ENCODE measurements at places on chromosomes 16 and 17. TPM values are rescaled to one million over a fixed set of nuclear protein-coding genes. Genes with fewer than 3 reads are reported as not detected.

ANKS4B gene
- not detected for total RNA-seq

WNT9B gene
- total RNA-seq = not detected

CHST4 gene
- total RNA-seq = not detected

ADAD2 gene
- not detected for total RNA-seq

HASPIN gene
- 4.6 TPM for total RNA-seq

POLG2 gene
- 2.7 TPM for total RNA-seq

VPS9D1 gene
- total RNA-seq = 8.7 TPM

INPP5K gene
- 26.9 TPM for total RNA-seq

Data from epithelial cell of alveolus of lung (primary cell).